Astrocyte (in vitro differentiated cells and primary cell): ENCODE measurements at places on chromosomes 6 and 20. TPM values are rescaled to one million over a fixed set of nuclear protein-coding genes. Genes with fewer than 3 reads are reported as not detected.

GRCh38 chr20:48284315-48284714 lies 499.0 kb upstream of the SULF2 start:
- no peak overlapping the region for H3K27ac ChIP-seq
- H3K4me3 ChIP-seq = no peak overlapping the region
- H3K27me3 ChIP-seq = peaks cover 3% of the 10 kb centered on the region
- no peaks in the 10 kb centered on the region for H3K36me3 ChIP-seq
- peaks cover 19% of the 10 kb centered on the region for H3K4me1 ChIP-seq

GRCh38 chr20:46308258-46309157 lies at the start of gene CDH22:
Gene CDH22, minus strand, starts transcription at chr20:46308498. Its CDS starts 57,204 bp downstream, at chr20:46251294.
- no peak within 1 kb of the TSS for H3K4me3 ChIP-seq
- no peaks in the 10 kb centered on the region for H3K36me3 ChIP-seq
- H3K27me3 ChIP-seq = peaks cover 81% of the 10 kb centered on the region
- H3K4me1 ChIP-seq = peaks cover 2% of the 10 kb centered on the region
- peak; percentile 18 for DNase-seq

- H3K36me3 ChIP-seq = no peaks in the 10 kb centered on the region
- peaks cover 12% of the 10 kb centered on the region for H3K4me1 ChIP-seq
- no peak for DNase-seq
- H3K27ac ChIP-seq = no peak overlapping the region
- no peaks in the 10 kb centered on the region for H3K27me3 ChIP-seq
- H3K4me3 ChIP-seq = no peak overlapping the region
Observed at GRCh38 chr20:4472906-4473305, 248.8 kb upstream of the PRND start.

- no peak for DNase-seq
- peaks cover 28% of the 10 kb centered on the region for H3K4me1 ChIP-seq
- H3K27me3 ChIP-seq = no peaks in the 10 kb centered on the region
- H3K36me3 ChIP-seq = peaks cover 2% of the 10 kb centered on the region
Observed at GRCh38 chr20:51449498-51450220, 92.9 kb downstream of the NFATC2 start.

DNA sequence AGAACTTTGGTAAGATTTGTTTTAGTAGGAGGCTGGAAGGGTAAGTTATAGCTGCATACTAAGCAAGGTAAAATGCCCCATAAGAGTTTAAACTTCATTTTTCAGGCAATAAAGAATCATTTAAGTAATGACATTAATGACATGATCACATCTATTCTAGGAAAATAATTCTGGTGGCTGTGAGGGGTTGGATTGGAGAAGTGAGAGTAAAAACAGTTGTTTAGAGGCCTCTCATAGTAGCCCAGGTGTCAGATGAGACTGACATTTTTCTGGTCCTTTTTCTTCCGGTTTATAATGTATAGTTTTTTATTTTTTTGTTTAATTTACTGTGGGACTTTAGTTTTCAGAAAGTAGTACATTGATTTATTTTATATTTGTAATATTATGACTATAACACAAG lies 40.8 kb downstream of the ITCH start:
- H3K27ac ChIP-seq = no peak overlapping the region
- H3K4me1 ChIP-seq = peaks cover 16% of the 10 kb centered on the region
- no peaks in the 10 kb centered on the region for H3K27me3 ChIP-seq
- no peak for DNase-seq
- peaks cover 16% of the 10 kb centered on the region for H3K36me3 ChIP-seq

DNA sequence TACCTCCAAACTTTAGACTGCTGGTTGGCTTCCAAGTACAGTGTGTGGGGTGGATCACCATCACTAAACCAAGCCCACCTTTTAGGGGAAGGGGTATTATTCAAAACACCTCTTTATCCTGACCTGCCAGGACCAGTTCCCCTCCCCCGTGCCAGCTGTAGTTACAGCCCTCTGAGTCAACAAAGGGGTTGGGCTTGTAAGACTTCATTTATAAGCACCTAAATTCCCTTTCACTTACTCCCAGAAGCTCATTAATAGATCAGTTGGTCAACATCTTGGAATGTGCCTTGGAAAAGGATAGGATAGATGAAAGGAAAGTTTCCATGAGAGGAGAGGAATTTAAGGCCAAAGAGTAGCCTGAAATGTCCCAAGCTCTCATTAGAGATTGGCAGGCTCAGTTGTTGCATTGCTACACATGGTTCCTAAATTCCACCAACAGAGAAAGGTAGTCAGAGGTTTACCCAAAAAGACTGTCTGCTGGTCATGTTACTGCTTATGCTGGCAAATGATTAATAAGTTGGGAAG lies 59.2 kb downstream of the TNFAIP3 start:
- peaks cover 28% of the 10 kb centered on the region for H3K4me1 ChIP-seq
- DNase-seq = peak; percentile 97
- peak overlapping the region; percentile 37 for H3K27ac ChIP-seq
- no peaks in the 10 kb centered on the region for H3K36me3 ChIP-seq
- no peaks in the 10 kb centered on the region for H3K27me3 ChIP-seq

- no peak overlapping the region for H3K27ac ChIP-seq
- no peaks in the 10 kb centered on the region for H3K36me3 ChIP-seq
- DNase-seq = no peak
- no peaks in the 10 kb centered on the region for H3K27me3 ChIP-seq
- no peaks in the 10 kb centered on the region for H3K4me1 ChIP-seq
Observed at GRCh38 chr6:77356821-77357220, 106.5 kb downstream of the HTR1B start.

DNA sequence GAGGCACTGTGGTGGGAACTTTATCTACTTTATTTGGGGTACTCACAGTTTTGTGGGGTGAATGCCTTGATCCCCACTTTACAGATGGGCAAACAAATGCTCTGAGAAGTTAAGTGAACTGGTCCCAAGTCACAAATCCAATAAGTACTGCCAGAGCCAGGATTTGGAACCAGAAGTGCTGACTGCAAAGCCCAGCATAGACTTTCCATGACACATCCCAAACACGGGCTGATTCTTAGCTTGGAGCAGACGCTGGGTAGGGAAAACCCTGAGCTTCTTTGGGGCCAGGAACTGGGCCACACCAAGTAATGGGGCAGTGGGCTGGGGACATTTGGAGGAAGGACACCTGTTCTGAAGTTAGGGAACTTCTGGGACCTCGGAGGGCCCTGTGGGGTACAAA lies 20.3 kb downstream of the RIN2 start:
- no peak for DNase-seq
- H3K27me3 ChIP-seq = no peaks in the 10 kb centered on the region
- no peak overlapping the region for H3K4me3 ChIP-seq
- H3K4me1 ChIP-seq = no peaks in the 10 kb centered on the region
- no peaks in the 10 kb centered on the region for H3K36me3 ChIP-seq

BRPF3 gene
- total RNA-seq = 28.8 and 32.0 TPM in 2 replicates

HAO1 gene
- 0.17 and 0.20 TPM in 2 replicates for total RNA-seq
